ENCODE measurements at places on chromosomes 6 and 20. TPM values are rescaled to one million over a fixed set of nuclear protein-coding genes. Genes with fewer than 3 reads are reported as not detected.

- no peak for DNase-seq
These were observed 34.8 kb upstream of the TFB1M start for GRCh38 chr6:155349129-155349528.

GRCh38 chr6:108820006-108820405, 28.2 kb upstream of the ARMC2 start:
- DNase-seq = no peak

DNA sequence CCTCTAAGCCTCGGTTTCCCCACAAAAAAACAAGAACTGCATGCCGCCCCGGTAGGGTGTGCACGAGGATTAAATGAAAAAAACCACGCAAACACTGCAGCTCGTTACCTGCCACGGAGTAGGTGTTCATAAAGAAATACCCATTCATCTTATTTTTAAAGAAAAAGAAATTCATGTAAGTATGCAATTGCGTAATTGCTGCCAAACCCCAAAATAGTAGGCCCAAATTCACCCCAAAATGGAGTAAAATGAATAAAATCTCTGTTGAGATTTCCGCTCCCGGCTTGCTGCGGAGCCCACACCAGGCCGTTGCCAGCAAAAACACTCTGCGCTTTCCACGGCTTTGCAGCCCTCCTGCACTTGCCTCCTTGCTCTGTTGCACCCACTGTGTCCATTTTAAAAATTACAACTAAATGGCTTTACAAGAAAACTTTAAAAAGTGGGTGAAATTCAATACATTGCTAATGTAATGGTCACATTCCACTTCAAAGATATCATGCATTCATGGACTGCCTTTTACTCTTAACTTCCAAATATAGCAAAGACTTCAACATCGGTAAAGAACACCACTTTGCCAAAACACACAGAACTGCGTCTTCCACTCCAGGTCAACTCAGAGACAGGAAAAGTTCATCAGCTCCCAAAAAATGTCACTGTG, 125.0 kb downstream of the ZMYND8 start:
- DNase-seq = no peak

DNA sequence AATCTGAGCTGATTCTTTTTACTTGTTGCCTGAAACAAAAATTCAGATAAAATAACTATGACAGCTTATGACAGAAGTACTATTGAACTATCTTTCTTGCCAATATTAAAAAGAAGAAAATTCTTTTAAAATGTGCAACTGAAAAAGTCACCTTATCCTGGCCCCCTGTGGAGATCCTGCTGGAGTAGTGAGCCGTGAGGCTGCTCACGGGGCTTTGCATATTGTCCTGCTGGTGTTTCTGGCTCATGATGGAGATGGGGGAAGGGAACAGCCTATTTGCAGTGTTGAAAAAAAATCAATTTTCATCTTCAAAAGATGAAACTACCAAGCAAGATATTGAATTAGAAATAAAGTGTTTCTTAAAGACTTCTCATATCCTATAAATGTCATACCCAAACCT, 216.0 kb downstream of the SAMD5 start:
- DNase-seq = no peak

PAK5 gene
- 1.6 TPM for polyA plus RNA-seq

DNA sequence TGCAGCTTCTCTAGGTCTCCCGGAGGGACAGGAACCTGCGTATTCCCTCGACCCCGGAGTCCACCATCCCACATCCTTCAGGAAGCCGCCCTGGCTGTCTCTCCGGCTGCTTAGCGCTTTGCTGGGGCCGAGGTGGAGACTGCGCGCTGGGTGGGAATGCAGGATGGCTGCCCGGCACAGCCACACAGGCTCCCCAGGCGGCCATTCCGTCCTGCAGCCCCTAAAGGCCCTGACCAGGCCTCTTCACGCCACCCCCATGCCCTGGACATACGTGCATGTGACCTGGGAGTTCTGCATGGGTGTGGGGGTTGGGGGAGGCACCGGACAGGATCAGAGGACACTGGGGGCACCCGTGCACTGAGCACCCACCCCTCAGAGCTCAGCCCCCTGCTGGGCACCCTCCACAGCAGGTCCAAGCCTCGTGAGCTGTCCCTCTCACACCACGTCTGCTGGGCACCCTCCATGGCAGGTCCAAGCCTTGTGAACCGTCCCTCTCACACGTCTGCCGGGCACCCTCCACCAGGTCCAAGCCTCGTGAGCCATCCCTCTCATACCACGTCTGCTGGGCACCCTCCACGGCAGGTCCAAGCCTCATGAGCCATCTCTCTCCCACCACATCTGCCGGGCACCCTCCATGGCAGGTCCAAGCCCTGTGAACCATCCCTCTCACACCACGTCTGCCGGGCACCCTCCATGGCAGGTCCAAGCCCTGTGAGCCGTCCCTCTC, 40.4 kb upstream of the CHRNA4 start:
- no peak for DNase-seq

GRCh38 chr6:147095316-147095715, 108.9 kb upstream of the STXBP5 start:
- DNase-seq = no peak

GRCh38 chr6:33549896-33550295, 30.2 kb downstream of the BAK1 start:
- no peak for DNase-seq

- no peak for DNase-seq
These were observed 16.8 kb downstream of the TNFRSF21 start for GRCh38 chr6:47292944-47293343.

- no peak for DNase-seq
These were observed 26.8 kb upstream of the GATA5 start for GRCh38 chr20:62502496-62503095.

TBC1D22B gene
- 7.0 TPM for polyA plus RNA-seq

- DNase-seq = no peak
These were observed 121.8 kb upstream of the SLC35B3 start for GRCh38 chr6:8557014-8557748.

DNA sequence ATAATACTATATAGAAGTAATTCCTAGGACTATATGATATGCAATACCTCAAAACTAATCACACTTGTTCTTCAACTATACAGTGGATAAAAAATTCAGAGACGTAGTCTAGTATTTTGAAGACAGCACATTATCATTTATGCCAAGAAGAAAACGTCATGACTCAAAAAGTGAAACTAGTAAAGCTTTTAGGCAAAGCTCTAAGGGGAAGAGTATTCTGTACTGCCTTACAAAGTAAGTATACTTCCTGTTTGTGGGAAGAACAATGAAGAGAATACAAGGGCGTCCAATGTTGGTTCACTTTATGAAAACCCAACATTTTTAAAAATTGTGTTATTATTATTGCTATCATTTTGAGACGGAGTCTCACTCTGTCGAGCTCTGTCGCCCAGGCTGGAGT, 27.9 kb downstream of the LOC128125822 start:
- DNase-seq = no peak

MYBL2 gene
- polyA plus RNA-seq = 13.0 TPM
